ENCODE measurements at places on chromosomes 7 and 10. TPM values are rescaled to one million over a fixed set of nuclear protein-coding genes. Genes with fewer than 3 reads are reported as not detected.

- DNase-seq, result no peak
Measured at GRCh38 chr10:15254808-15255648, 86.5 kb upstream of the NMT2 start.

DNA sequence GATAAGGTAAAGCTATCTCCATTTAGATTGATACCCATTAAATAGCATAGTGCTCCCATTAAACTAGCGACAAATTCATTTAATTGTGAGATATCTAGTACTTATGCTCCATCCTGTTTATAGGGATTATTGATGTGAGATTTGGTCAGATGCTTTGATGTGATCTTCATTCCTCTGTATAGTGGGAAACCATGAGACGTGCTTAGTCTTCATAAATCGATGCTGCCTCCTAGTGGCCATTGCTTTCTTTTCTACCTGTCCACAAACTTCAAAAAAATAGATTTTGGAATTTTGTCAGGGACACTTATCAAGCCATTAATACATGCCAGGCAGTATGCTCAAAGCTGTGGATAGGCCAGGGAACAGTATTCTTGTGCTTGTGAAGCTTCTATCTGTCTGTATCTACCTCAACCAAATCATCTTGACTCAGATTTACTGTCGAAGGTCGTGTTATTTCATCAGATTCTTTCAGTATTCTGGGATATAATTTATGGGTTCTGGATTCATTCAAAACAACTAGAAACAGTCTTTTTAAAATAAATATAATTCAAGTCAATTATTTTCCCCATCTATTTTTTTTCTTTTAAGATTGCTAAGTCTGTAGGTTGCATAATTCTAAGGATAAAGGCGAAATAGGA, 12.0 kb downstream of the LSM8 start:
- DNase-seq, result peak; percentile 61

Gene RAPGEF5
- 0.85 TPM for total RNA-seq

GRCh38 chr10:1661859-1662437, 75.4 kb downstream of the ADARB2 start:
- no peak for DNase-seq

Gene CDK14
- 9.9 TPM for total RNA-seq

Gene GRID1
- 2.4 TPM for total RNA-seq

- no peak for DNase-seq
Measured at GRCh38 chr10:48725708-48726107, 41.0 kb downstream of the WDFY4 start.

Gene PHF14
- total RNA-seq, result 71.6 TPM

DNA sequence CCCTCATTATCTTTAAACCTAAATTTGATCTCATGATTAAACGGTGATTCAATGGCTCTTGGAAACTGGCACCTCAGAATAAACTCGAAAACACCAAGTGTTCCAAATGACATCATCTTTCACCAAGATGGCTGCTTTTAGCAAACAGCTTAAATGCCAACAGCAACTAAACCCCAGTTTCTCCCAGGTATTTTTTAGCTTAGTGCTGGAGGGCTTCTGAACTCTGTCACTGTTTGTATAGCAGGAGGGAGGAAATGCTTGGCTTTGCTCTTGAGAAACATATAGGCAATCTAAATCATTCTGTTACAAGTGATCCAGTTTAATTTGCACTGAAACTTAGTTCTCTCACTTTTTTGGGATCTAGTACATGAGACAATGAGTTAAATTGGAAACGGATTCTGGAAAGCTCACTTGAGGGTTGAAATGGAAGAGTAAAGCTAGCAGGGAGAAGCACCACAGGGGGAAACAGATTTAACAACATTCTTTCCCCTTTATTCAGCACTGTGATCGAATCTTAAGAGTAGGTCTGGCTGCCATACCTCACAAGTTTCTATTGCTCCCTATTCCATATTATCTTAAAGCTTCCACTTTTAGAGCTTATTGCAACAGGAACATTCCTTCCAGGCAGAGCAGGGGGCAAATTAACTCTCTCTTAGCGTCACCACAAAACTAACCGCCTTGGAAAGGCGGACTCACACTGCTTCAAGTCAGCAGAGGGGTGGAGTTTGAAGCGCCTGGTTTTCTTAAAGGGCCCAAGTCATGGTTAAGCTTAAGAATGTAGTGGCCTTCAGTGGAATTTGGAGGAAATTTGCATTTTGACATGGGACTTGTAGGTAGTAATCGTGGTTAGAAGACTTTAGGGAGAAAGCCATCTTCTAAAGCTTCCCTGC, 1.8 kb upstream of the CCDC6 start:
- peak; percentile 91 for DNase-seq

- DNase-seq, result no peak
Measured at GRCh38 chr10:73868655-73869195, 5.6 kb downstream of the CAMK2G start.

GRCh38 chr10:44935966-44936295, 23.7 kb upstream of the RASSF4 start:
- no peak for DNase-seq

DNA sequence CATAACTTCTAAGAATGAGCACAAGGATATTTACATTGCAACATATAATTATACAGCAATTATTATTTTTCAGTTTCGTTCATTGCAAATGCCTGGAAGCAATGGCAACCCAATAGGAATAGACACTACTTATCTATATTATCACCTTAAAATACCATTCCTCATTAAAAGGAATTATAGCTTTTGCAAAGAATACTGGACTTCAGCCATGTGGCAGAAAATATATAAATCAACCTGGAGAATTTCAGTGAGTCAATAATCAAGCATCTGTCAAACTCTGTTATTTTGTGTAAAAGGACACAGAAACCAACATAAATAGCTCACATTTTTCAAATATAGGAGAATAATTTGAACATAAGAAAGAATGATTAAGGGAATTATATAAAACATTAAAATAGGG, 96.1 kb upstream of the SEMA3C start:
- DNase-seq, result no peak

DNA sequence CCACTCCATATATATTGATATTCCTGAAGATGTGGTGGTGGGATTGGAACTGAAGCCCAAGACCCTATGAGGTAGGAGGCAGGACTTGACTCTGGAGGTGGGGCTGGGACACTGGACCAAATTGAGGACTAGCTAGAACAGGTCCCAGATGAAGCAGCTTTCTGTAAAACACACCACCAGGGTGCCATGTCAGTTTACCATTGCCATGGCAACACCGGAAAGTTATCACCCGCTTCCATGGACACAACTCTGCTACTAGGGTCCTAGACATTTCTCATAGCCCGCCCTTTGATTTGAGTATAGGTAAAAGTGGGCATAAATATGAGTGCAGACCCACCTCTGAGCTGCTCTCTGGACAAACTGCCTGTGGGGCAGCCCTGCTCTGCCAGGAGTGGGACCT, 490.5 kb upstream of the PFKP start:
- DNase-seq, result no peak

Gene CYP2C19
- total RNA-seq, result not detected

- no peak for DNase-seq
Measured at GRCh38 chr10:11975795-11976194, 66.8 kb downstream of the UPF2 start.

DNA sequence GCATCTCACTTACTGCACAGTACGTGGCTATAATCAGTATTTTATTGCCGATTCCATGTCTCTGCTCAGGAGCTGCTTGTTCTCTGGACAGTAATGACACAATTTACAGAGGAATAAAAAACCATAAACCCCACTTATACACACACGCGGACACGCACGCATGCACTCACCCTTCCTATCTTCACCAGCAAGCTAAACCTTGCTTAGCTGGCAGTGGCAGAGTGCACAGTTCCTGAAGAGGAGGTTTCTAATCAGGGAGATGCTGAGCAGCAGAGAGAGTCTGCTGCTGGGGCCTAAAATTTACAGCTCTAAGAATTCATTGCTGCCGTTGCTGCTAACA, 66.3 kb downstream of the SND1 start:
- no peak for DNase-seq

GRCh38 chr7:49089717-49090116, 165.4 kb downstream of the CDC14C start:
- DNase-seq, result no peak

DNA sequence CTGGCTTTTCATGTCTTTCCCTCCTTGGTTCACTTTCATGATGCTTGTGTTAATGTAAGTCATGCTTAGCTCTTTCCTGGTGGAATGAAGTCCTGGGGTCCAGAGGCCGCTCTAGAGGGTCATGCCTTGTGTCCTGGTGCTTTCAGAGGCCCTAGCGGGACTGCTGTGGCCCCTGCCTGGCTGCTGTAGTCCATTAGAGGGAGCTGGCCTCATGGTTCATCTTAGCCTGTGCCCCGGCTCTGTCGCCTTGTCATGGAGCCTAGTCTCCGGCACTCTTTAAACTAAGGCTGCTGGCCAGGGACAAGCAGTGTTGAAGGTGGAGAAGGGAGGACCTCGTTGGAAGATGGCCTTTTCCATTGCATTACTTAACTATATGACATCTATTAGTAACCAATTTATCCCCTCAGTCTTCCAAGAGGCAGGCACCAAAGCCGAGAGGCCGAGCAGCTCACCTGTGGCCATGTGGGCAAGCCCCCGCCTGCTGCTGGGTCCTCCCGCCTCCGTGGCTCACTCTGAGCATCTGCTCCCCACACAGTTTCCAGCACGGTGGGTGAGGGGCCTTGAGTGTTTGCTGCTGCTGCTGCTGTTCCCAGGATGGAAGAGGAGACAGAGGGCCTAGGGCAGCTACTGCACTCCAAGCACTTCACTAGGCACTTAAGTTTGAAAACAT, 5.0 kb upstream of the NDUFB2 start:
- DNase-seq, result no peak

- DNase-seq, result peak; percentile 72
Measured at GRCh38 chr10:110357252-110357780, 52.6 kb upstream of the SMNDC1 start.

Gene LMOD2
- total RNA-seq, result not detected
